ENCODE measurements at places on chromosomes 12 and 14.
A peak's percentile ranks its signal among the peaks of the same experiment; 100 is the strongest.

DNA sequence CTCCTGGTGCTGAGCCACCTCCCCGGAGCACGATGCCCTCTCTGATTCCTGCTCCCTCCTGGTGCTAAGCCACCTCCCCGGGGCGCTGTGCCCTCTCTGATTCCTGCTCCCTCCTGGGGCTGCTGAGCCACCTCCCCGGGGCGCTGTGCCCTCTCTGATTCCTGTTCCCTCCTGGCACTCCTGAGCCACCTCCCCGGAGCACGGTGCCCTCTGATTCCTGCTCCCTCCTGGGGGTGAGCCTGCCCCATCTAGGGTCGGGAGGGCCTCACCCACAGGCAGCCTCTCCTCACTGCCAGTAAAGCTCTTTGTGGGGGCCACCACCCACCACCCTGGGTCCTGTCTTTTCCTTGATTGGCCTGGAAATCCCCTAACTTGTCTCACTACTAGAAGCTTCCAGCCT, 327.6 kb upstream of the SFSWAP start:
- no peak for ATAC-seq

- ATAC-seq = peak; percentile 66
Measured at GRCh38 chr12:122226366-122227125, 694 bp upstream of the DIABLO start.

DNA sequence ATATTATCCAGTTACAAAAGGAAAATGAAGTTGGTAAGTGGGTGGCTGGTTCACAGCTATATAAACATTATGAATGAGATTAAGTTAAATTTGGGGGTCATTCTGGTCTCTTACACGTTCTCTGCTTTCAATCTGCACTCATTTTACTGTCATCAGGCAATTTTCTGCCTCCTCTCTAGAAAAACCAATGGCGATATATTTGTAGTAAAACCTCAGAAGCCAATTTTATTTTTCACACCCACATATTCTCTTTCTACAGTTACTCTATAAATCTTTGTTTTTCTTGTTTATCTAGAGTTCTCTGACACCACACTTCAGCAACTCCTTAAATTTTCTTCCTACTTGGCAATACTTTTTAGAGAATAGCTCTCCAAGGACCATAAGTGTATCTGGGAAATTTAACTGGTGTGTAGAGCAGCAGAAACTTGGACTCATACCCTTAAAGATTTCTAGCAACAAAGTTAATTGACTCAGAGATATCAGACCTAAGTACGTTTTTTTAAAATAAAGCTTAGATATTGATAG, 926.9 kb downstream of the TMTC2 start:
- no peak for ATAC-seq

DNA sequence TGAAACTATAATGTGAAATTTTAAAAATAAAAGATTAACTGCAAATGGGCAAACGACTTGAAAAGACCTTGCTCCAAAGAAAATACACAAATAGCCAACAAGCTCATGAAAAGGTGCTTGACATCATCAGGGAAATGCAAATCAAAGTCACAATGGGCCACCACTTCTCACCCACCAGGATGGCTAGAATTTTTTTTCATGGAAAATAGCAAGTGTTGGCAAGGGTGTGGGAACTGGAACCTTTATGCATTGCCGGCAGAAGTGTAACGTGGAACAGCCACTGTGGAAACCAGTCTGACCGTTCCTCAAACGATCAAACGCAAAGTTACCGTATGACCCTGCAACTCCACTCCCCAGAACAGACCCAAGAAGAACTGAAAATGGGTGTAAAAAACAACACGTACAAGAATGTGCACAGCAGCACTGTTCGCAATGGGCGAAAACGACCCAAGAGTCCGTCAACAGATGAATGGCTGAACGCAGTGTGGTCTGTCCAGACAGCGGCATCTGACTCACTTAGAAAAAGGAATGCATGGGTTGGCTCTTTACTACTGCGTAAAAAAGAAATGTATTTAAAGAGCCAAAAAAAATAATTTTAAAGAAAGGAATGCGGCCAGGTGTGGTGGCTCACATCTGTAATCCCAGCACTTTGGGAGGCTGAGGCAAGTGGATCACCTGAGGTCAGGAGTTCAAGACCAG, 40.2 kb downstream of the SCARB1 start:
- no peak for ATAC-seq

DNA sequence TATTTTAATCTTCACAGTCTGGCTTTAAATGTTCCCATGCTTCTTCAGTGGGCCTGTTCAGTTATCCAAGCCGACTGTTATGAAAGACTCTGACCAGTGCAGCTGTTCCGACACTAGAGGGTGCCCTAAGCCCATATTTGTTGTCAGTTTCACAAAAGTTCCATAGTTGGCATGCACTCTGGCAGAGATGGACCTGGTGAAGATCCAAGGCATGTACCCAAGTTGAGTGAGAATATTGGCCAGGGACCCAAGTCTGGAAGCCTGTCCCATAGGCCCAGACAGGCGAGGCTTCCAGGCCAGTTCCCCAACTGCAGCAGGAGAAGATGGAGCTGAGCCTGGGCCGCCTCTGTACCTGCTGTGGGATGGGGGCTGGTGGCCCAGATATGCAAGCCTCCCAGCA, 27.4 kb upstream of the GUCY2C start:
- ATAC-seq = peak; percentile 80

DNA sequence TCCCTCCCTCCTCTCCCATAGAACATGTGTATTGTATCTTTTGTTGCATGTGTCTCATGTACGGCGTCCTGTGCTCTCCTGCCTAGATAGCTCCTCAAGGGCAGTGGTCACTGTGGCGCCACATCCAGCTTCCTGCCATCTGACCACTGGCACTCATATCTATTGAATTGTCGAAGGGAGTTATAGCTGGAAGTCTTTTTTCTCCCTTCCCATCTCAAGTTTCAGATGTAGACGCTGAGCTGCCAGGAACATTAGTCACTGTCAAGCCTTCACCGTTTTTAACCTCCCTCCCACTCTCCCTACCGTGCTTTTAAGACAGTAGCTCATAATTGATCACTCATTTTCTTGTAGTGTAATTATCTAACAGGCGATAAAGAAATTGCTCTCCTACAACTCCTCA, 33.0 kb downstream of the MTHFD1 start:
- peak; percentile 93 for ATAC-seq

DNA sequence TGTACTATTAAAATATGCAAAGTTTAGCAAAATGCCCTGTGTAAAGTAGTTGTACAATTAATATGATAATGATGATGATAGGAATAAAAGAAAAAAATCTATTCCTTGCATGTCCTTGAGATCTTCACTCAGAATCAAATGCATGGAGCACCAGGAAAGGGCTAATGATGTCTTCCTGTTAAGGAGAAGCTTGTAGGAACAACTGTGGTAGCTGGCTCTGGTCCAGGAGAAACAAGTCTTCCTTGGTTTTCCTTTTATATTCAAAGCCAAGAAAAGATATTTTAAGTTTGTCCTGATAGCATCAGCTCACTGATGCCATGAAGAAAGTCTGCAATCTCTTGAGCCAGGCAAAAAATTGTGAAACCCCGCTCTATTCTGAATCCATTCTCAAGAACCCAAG, 138.9 kb downstream of the PIK3C2G start:
- no peak for ATAC-seq
